ENCODE measurements at places on chromosomes 6 and 20.

- no peak for DNase-seq
Measured at GRCh38 chr6:132365281-132365907, 35.9 kb downstream of the MOXD1 start.

GRCh38 chr6:3088968-3089367 is 20.7 kb downstream of the RIPK1 start:
- DNase-seq: no peak

DNA sequence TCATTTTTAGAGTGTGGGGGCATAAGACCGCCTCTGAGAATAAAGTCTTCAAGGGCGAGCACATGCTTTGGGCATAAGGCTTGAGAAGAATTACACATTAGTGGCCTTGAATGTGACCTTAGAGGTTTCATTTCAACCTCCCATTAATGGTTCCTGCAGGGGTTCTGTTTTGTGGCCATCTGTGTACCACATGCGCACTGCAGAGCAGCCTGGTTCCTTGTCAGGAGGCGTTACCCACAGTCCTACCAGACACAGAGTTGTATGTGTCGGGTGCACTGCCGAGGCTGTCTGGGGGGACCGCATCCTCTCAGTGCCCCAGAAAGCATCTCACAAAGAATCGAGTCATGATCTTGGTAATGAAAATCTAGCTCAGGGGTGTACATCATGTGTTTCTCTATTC is 115.7 kb downstream of the B3GAT2 start:
- no peak for DNase-seq

GRCh38 chr6:12490904-12491571 is 200.9 kb downstream of the EDN1 start:
- no peak for DNase-seq

DNA sequence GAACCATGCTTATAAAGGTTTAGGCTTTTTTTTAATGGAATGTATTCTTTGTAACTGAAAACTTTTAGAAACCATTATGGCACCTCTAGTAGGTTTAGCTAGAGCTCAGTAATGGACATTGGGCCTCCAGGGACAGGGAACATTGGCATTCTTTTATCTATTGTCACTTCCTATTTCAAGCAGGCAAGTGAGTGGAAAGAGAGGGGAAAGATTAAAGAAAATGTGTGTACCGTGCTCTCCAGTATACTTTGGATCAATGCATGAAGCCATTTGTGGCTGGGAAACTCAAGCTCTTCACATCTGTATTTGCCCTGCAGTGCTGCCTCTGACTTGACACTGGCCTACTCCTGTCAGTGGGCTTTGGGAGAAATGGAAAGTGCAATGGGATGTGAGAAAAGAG is 18.6 kb downstream of the RBM24 start:
- DNase-seq: no peak

DNA sequence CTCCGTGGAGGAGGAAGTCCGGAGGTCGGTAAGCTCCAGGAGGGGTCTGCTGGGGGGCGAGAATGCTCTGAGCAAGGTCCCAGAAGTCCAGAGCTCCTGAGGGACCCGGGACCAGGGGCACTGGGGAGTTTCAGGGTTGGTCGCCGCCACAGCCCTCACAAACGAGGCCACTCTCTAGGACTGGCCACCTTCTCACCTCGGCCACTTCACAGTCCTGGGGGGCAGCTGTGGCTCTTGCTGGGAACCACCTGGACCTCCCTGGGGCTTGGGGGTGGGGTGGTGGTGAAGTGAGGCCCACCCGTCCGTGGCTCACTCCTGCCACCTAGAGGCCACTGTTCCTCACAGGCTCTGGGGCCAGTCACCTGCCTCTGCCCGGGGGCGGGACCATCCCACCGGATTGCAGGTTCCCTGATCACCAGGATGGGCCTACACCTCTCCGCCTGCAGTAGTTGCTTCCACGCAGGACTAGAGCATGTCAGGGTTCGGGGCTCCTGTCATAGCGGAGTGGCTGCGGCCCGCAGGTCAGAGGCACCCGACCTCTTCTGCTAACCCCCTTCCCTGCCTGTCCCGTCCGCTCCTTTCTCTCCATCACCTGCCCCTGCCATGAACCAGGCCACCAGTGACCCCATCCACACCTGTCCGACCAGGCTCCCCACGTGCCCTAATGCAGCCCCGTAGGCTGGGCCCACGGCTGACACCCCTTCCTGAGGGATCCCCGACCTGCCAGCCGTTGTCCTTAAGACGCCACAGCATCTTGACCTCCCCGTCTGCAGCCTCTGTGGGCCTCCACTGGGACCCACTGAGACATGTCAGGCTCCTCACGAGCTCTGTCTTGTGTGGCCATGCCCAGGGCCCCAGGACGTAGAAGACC is 5.1 kb upstream of the TCEA2 start:
- peak; percentile 72 for DNase-seq

DNA sequence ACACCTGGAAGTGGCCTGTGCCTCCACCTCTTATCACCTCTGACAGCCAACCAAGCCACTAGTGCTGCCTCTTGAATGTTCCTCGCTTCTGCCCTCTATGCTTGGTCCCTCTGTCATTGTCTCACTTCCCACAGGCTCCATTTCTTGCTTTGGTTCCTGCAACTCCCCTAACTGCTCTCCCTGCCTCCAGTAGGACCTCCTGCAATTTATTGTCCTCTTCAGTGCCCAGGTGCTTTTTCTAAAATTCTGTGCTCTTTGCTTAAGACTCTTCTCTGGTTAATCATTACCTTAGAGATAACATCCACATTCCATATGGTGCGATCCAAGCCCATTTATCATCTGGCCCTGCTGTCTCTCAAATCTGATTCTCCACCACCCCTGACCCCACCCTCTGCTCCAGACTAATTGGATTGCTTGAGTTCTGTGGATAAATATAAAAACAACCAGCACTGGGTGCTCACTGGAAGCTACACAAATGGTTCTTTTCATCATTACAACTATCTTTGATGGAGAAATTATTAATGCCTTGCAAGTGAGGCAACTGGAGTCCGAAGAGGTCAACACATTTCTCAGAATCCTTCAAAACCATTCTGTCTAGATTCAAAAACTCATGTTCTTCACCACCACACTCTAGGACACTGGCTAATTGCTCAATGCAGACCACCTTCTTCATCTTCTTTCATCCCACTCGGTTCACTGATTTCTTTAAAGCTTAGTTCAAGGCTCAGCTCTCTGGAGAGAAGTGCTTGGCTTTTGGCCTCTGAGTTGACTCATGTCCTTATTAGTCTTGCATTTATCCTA is 47.2 kb downstream of the FOXA2 start:
- DNase-seq: no peak

DNA sequence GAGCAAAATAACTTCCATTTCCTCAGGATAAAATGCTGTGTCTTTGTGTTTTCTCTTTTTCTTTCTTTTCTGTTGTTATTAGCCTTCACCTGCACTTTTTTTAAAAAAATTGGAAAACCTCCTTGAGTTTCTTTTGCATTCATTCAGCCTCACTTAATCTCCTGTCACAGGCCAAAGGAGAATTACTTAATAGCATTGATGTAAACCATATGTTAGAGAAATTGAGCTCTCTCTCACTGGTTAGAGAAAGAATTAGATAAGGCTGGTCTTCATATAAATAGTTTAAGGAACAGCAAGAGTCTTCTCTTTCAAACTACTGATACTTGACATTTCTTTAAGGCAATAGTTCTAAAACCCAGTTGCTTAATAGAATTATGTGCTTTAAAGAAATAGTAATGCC is 564.2 kb downstream of the TFAP2B start:
- no peak for DNase-seq

DNA sequence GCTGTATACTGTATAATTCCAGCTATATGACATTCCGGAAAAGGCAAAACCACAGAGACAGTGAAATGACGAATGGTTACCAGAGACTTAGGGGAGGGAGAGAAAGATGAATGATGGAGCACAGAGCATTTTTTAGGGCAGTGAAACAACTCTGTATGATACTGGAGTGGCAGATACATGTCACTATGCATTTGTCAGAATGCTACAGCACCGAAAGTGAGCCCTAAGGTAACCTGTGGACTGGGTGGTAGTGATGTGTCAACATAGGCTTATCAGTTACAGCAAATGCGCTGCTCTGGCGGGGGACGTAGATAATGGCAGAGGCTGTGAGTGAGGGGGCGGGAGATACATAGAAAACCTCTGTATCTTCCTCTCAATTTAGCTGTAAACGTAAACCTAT is 201.3 kb upstream of the SSTR4 start:
- no peak for DNase-seq

DNA sequence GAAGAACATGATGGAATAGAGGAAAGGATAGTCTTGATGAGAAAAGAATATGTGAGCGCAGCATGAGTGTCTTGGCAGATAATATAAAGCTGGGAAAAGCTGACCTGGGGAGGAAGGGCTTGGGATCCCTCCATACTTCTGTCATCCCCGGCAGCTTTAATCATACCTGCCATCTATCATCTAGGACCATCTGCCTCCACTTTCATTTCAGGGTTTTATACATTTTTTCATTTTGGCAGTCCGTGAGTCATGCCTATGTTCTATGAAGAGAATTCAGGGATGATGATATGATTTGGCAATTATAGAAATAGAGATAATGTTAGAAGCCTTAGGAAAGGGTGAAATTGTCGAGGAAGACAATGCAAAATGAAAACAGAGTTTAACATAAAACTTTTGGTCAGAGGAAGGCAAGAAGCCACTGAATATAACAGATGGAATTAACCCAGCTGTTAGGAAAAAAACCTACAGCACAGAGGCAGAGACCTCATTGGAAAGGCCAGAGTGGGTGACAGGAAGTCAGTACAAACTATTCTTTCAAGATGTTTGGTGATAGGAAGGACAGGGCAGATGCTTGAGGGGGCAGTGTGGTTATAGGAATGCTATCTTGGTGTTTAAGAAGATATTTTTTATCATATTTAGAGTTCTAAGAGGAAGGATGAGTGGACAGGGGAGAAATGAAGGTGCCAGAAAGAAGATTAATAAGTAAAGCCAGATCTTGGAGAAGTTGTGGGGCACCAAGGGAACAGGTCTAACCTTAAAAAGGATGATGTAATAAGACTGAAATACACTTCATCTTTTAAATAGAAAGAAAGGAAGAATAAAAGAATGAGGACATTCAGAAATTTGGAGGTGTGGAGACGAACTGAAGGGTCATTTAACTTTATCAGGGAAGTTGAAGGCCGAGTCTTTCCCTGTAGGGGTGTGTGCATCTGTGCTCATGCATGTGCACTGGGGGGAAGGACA is 37.8 kb downstream of the MARCKS start:
- DNase-seq: no peak

GRCh38 chr6:75052491-75052890 is 153.4 kb downstream of the COL12A1 start:
- DNase-seq: no peak

DNA sequence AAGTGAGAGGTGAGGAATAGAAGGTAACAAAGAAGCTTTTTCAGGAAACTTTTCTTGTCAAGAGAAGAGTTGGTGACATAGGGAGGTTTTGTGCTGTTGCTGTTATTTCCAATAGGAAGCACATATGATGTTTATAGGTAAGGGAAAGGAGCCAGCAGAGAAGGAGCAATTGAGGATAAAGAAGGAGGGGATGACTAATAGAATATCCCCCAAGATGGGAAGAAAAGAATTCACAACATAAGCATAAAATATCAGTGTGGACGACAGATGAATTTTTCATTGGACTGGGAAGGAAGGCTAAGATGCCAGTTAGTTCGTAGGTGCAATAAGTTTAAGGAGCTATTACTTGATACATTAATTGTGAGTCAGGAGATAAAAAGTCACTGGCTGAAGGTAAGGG is 8.5 kb upstream of the BEND6 start:
- DNase-seq: no peak

DNA sequence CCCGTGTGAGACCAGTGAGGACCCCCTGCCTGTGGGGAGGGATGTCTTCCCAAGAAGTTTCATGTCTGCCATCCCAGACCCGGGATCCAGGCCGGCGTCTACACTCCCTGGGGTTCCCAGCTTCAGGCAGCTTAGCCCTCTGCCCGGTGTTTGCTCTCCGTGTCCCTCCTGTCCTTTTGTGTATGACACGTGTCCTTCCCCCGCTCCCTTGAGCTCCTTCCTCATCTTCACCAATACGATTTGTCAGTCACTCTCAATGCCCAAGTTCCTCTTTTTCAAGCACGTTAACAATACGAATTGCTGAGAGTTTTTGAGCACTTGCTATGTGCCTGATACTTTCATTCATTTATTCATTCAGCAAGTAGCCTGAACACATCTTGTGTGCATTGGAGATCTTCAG is 115.6 kb upstream of the PTPN1 start:
- DNase-seq: no peak

DNA sequence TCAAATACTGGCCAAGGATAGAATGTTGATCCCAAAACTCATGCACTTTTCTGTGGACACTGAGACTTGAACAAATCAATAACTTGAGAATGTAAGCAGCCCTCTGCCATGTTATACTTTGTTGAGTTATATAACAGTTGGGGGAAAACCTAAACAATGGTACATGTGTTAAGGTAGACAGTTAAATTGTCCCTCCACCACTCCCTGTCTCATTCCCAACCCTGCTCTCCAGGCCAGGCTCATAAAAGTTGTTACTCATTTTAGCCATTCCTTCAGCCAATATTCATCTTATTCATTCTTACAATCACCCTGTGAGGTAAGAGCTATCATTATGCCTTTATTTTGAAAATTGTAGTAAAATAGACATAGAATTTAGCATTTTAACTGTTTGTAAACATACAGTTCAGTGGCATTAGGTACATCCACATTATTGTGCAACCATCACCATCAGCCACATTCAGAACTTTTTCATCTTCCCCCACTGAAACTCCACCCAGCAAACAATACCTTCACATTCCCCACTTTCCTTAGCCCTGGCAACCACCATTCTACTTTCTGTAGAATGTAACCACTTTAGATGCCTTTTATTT is 38.2 kb upstream of the IER3 start:
- DNase-seq: no peak

GRCh38 chr20:58708246-58708931 is 15.8 kb downstream of the NPEPL1 start:
- DNase-seq: no peak

GRCh38 chr6:52536424-52536916 is 40.4 kb downstream of the TRAM2 start:
- DNase-seq: no peak

- DNase-seq: peak; percentile 11
Measured at GRCh38 chr6:90811596-90812226, 224.8 kb upstream of the MAP3K7 start.

DNA sequence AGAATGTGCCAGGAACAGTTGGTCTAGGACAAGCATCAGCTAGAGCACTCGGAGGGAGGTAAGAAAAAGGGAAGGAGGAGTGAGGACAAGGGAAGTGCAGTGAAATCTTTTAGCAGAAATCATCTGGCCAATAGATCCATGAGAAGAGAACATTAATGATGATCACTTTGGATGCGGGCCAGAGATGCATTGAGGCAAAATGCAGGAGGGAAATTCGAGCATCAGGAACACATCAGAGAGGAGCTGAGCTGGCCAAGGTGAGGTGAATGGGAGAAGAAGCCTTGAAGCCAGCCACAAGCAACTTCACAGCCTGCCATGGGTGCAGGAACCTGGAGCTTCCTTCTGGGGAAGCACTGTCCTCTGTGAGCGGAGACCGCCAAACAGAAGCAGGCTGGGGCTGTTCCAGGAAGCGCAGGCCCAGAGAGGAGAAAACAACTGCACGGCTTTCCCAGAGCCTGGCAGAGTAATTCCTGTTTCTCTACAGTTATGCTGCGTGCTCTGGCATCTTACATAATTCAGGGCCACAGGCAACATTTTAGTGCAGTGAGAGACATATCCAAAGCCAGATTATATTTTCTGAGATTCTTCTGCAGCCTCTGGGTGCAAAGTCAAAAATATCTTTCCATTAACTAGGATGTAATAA is 143.8 kb downstream of the F13A1 start:
- no peak for DNase-seq
